ENCODE measurements at places on chromosomes 2 and 18.

DNA sequence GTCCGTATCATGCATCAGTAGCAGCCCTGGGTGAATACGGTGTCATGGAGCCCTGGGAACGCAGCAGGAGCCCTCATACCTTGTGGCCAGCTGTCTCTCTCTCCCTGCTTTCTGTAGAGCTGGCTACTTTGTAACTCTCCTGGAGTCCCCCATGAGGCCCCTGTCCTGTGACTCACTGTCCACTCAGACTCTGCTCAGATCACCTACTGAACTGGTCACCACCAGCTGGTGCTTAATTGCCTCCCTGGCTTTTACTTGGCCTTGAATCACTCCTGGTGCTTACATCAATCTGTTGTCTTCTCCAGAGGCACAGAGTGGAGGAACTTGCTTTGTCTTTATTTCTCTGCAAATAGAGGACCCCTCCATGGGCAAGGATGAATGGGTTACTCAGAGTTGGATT lies 172.7 kb downstream of the HRH4 start:
- no peak for DNase-seq

DNA sequence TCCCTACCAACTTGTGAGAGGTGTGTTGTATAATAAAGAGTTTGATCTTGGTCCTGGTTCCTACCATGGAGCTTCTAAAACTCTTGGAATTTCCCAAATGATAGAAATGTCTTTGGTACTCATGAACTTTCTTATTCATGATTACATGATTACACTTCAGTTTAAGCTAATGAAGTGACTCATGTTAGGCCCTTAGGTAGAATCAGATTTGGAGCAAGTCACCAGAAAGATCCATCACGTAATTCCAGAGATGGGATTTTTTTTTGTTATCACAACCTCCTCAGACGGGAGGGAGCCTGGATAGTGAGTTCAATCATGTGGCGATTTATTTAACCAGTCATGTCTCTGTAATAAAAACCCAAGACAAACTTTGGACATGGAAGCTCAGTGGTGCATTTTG lies 1287.6 kb upstream of the ZEB2 start:
- DNase-seq: no peak

DNA sequence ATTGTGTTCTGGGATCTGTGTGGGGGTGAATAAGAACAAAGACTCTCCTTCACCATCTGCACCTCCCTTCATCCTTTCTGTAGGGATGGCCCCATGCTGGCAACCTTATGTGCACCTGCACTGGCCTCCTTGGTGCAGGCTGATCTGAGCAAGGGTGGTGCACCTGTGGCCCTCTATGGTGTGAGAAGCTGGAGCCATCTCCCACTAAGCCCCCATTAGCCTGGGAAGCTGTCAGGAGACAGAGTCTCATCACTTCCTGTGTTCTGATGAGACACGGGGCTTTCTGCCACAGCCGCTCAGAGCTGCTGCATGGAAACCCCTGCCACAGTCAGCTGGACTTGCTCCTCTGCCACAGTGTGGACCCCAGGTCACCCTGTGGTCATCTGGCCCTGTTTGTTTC lies 565.3 kb upstream of the SALL3 start:
- no peak for DNase-seq

- no peak for DNase-seq
These were observed 167.2 kb downstream of the ANTXR1 start for GRCh38 chr2:69180227-69180626.

GRCh38 chr2:12402440-12403139 lies 314.1 kb upstream of the TRIB2 start:
- DNase-seq: no peak

All from femur (tissue), 1 donor.